ENCODE measurements at places on chromosomes 16 and 17.
A peak's percentile ranks its signal among the peaks of the same experiment; 100 is the strongest.

GRCh38 chr16:53945996-53946395, 242.0 kb downstream of the FTO start:
- no peak for DNase-seq

DNA sequence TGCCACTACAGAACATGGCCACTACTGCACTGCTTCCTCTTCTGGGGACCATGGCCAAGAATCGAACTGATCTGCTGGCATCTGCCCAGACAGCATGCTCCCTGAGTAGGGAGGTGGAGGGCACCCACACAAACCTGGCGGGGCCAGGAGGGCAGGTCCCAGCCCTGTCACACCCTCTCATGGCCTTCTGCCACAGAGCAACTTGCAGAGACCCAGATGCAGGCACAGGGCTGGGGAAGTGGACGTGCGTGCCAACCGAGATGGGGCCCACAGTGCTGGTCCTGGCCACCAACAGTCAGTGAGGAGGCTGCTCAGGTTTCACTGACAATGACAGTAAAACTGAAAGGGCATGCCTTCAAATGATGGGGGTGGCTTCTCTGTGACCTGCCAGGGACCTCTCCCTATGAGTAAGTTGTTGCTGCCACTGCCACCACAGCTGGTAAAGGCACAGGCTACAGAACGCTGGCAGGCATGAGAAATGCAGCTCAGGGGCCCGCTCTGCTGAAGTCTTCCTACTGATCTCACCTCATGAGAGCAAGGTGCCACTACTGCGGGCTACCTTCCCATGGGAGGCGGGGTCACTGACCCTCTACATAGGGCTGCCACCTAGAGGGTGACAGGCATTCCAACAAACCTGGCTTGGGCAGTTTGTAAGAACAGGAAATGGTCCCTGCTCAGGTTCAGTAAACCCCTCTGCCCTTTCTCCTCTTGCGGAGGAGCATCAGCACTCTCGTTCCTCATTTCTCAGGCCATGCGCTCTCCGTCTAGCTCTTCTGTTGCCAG, 15.5 kb downstream of the HIC1 start:
- peak; percentile 31 for DNase-seq

- DNase-seq, result no peak
Observed at GRCh38 chr17:36592316-36592715, 637 bp downstream of the DHRS11 start.

DNA sequence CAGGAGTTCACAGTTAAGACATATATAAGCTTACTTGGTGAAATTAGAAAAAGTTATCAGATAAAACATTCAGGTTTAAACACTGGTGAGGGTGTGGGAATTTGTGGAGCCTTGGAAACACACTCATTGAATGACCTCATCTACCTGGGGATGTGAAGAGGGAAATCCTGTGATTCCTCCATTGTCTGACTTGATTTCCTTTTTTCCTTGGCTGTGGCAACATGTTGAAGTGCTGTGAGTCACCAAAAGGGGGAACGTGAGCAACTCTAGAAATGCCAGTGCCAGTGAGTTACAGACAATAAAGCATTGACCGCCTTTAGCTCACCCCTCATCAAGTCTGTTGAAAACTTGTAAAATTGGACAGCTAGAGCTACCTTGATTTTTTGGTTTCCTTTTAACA, 1.8 kb downstream of the HMOX2 start:
- DNase-seq, result peak; percentile 33

DNA sequence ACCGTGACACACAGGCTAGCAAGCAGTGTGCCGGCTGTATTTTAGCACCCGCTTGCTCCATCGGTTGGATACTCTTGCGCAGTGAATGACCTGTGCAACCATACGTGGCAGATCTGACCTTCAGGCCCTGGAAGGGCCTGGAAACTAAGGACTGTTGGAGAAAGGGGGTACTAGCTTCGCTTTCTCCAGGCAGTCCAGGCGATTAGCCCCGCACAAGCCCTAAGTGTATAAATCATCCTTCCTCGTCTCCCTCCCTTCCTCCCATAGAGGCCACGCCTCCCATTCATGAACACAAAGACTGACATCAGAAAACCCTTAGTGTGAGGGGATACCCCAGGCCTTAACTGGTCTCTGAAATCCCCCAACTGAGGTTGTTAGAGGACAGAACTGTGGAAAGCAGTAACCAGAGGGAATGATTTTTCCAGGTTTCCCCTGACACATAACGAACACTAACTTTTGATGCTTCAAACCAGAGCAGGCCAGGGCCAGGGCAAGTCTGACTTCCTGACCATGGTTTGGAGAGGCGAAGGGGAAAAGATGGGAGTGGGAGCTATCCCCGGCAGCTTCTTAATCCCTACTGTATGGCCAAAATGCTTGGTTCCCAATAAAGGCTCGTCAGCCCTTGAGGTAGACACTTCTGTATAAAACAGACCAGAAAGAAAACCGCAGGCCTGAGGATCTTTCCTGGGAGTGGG, 1.4 kb upstream of the DYNLL2 start:
- no peak for DNase-seq

DNA sequence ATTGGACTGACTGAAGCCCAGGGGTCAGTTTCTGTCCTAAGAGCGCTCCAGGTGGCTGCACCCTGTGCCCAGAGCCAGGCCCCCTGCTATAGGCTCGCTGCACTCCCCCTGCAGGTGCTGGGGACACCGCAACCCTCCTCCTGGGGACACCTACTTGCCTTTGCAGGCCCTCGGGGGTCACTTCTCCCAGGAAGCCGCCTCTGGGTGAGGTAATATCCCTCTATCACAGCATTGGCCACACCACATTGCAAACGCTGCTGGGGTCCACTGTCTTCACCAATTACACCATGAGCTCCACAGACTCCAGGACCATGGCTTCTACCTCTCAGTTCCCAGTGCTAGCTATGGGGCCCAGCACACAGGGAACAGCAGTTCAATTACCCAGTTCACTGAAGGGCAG, 14.9 kb downstream of the USP36 start:
- DNase-seq, result no peak

- DNase-seq, result no peak
Observed at GRCh38 chr17:48296453-48296852, 133.6 kb downstream of the SKAP1 start.

- DNase-seq, result no peak
Observed at GRCh38 chr16:20976576-20976975, 76.0 kb downstream of the LYRM1 start.

GRCh38 chr17:34308371-34308770, 10.9 kb upstream of the CCL8 start:
- DNase-seq, result no peak

DNA sequence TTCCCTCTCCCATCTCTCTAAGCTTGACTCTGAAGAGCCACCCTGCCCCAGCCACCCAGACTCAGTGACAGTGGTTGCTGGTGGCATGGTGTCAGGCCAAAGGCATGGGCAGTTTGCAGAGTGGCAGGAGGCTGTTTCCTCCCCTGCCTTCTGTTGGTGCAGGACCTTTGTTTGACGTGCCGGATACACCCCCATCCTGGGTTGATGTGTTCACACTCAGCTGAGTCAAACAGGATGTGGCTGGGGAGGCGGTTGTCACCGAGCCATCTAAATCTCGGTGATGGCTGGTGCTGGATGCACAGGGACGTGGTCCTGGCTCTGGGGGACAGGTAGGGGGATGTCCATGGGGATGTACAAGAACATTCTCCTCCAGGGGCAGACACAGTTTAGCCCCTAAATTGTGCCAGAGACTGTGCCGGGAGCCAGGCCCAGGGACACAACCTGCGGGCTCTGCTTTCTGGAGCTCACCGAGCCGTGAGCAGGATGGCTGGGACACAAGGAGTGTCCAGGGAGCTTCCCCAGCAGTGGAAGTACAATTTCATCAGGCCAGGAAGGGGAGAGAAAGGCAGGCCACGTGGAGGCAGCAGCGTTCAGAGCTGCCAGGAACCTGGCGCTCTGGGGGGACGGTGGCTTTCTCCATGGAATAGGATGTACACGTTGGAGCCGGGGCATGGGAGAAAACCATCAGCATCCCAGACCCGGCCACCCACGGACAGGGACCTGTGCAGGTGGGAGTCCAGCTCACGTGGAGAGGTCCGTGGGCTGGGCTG, 264.2 kb downstream of the SEC14L1 start:
- peak; percentile 86 for DNase-seq

DNA sequence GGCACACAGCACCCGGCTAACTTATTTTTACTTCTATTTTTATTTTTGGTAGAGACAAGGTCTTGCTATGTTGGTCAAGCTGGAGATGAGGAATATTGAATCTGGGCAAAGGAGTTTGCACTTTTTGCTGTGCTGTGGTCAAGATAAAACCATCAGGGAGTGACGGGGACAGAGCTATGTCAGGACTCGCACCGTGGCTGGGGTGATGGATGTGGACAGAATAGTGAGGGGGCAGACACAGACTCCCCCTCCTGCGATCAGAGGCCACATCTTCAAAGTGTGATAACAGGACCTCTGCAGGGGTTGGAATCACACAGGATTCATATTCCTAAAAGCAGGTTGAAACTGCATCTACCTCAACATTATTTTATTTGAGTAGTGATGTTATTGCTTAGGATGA, 25.6 kb downstream of the IL21R start:
- DNase-seq, result no peak

DNA sequence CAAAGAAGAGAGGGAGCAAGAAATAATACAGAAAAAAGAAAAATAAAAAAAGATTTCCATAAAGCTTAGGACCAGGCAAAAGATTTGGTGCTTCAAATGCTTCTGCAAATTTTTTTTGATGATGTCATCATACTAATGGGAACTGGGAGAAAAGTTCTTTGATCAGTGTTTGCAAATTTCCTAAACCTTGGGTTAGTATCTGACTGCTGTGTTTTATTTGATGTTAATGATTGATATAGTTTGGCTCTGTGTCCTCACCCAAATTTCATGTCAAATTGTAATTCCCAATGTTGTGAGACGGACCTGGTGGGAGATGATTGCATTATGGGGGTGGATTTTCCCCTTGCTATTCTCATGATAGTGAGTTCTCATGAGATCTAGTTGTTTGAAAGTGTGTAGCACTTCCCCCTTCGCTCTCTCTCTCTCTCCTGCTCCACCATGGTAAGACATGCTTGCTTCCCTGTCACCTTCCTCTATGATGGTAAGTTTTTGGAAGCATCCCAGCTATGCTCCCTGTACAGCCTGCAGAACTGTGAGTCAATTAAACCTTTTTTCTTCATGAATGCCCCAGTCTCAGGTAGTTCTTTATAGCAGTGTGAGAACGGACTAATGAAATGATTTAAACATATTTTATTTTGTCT, 72.6 kb downstream of the TMEM100 start:
- DNase-seq, result no peak

DNA sequence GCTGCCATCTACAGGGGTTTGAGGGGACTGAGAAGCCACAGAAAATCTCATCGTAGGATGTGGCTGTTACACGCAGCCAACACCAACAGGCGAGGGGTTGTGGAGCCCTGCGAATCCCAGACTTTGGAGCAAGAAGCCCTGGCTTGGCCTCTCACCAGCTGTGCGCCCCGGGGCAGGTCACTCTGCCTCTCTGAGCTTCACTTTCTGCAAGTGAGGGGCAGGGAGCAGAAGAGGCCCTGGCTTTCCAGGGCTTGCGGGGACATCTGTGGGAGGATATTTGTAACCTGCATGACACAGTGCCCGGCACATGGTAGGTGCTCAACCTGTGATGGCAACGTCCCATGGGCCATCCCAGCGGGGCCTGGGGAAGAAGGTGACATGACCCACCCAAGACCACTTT, 32.9 kb upstream of the CIBAR2 start:
- DNase-seq, result no peak

- no peak for DNase-seq
Observed at GRCh38 chr16:83615141-83615952, 192.4 kb upstream of the HSBP1 start.

DNA sequence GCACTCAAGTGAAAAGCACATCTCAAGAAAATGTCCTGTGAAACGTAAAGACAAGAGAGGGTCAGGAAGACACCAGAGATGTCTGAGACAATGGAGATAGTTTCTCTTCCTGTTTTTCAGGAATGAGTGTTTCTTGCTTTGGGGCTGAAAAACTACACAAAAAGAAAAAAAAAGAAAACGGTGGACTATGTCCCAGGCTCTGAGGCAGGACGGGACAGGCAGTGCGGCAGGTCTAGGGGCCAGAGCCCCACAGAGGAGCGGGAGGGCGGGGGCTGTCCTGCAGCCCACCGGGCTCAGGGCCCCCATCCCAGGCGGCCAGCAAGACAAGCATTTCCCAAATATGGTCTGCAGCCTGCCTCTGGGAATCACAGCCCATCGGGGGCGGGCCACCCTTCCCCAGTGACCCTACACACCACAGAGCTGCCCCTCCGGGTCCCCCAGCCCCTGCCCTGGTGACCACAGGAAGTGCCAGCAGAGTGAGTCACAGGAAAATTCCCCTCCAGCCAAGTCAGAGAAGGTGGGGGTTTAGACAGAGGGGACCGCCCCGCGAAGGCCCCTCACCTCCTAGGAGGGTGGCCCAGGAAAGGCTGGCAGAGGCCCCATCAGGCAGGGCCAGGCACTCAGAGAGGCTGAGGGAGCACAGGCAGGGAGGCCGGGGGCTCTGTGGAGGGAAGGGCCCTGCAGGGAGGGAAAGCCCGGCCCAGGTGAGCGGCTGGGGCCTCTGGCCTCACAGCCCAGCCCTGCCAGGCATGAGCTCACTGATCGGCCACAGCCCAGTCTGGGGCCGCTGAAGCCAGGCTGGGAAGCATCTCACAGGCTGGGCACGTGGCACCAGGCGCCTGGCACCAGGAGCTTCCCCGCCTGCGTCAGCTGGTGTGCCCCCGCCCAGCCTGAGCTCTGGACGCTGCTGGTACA, 6.3 kb downstream of the BCAR1 start:
- no peak for DNase-seq

GRCh38 chr16:83581082-83581481, 226.7 kb upstream of the HSBP1 start:
- DNase-seq, result no peak

DNA sequence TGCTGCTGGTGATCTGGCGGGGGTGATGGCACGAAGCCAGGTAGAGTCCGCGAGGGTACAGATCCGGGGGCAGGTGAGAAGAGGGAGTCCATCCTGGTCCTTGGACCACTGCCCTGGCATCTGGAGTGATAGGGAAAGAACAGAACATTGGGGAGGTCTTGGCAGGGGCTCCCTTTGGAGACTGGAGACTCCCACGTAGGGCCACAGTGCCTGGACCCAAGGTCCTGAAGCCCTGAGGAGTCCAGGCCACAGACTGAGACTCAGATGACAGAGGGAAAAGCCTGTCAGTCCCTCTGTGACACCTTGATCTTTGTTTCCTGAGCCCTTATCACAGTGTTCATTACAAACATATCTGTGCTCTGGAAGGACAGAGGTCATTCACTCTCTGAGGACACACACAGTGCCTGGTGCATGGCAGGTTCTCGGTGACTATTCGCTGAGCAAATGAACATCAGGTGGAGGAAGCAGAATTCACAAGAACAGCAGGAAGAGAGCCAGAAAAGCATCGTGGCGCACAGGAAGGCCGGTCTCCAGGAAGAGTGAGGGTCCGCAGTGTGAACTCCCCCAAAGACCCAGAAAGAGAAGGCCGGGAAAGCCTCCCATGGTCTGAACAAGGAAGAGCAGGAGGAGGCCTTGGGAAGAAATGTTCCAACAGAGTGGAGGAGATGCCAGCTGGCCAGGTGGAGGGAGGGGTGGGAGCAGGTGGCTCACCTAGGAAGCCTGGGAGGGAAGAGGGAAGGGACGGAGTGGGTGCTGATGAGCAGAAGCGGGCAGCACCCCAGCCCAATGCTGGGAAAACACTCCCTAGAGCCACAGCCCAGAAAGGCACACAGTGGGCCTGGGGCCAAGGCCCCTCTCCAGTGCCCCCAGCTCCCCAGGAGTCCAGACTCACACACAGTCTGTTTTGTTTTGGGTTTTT, 20.5 kb downstream of the PEMT start:
- DNase-seq, result no peak

- no peak for DNase-seq
Observed at GRCh38 chr16:3063625-3064386, 1.6 kb upstream of the IL32 start.
